ENCODE measurements at places on chromosomes 6 and 20.

- DNase-seq = no peak
These were observed 220.3 kb upstream of the LAMP5 start for GRCh38 chr20:9294041-9294440.

DNA sequence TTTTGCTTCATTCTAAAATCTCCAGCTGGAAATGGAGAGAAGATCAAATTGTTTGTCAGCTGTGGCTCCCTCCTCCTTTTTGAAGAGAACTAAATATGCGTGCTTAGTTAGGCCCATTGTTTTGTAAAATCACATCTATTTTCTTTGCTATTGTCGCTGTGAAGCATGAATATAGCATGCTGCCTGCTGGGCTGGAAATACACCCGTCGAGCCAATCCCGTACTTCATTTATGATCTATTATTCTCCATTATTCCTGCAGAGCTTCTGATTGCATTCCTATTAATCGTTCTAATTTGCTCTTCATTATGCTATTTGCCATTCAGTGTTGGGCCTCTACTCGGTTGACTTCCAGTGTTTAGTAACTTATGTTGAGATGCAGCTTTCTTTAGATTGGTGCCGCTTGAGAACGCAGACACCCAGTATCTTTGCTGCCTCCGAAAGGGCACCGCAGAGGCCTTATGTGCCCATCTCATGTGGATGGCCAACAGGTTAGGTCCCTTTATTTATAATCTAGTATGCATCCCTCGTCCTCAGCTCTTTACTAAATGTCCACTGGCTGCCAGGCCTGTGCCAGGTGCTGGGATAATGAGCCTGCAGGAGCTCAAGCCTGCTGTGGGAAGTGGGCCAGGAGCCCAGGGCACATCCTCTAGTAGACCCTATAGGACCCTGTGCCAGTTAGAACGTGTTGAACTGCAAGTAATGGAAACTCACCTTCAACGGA is 45.6 kb downstream of the FAM50B start:
- no peak for DNase-seq

- DNase-seq = no peak
These were observed 32.4 kb downstream of the EZR start for GRCh38 chr6:158786645-158787304.

DNA sequence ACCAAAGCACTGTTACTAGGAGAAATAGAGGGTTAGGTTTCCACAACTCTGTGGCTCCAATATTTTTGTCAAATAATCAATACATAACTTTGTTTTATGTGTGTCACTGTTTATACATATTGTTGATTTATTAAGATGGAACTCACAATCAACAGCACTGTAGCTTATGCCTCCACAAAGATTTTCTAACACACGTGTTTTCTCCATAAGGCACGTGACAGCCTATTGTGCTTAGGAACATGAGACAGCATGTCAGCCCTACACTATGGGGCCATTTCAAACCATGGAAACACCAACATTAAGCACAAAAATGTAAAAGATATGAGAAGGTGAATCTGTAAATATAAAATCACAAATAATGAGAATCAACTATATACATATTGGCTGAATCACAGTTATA is 127.0 kb downstream of the PAK5 start:
- DNase-seq = no peak

DNA sequence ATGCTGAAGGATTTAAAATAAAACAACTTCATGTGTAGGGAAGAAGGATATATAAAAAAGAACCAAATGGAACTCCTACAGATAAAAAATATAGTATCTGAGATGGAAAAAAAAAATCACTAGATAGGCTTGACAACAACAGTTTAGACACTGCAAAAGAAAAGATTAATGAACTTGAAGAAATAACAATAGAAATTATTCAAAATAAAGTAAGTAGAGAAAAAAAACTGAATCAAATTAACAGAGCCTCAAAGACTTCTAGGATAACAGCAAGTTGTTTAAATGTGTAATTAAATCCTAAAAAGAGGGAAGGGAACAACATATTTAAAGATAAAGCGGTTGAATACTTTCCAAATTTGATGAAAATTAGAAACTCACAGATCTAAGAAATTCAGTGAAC is 316.3 kb upstream of the ECI2 start:
- no peak for DNase-seq
